ENCODE measurements at places on chromosomes 11 and 22.

DNA sequence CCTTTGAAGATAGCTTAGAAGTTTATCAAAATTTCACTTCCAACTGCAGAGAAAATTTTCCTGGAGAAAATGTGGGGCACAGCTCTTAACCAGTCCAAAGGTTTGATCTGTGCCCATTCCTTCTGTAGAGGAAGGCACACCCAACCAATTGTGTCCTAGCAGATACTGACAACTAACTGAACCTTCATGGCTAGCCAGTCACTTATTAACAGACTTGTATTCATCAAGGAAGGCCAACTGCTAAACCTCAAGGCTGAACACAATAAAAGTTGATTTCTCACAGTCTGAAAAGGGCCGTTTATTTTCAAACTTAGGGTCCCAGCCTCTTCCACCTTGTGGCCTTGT lies 19.5 kb downstream of the SYT13 start:
- DNase-seq, result no peak

DNA sequence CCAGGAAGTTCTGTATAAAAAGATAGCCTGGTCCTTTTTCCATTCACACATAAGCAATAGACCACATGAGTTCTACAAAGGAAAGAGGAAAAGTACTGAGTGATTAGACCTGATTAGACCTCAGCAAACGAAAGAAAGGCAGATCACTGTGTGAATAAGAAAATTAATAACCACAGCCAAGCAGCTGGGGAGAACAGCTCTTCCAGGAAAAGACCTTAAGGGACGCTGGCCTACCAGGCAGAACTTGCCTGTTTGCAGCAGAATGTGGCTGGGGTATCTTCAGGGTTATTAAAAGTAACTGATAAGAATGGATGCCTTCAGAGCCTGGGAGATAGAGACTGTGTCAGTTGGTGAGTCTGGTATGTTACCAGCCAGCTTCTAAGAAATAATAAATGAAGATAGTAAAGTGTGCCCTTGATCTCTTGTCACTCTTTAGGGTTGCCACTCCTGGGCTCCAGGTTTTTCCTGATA lies 172.9 kb downstream of the DBX1 start:
- DNase-seq, result no peak

DNA sequence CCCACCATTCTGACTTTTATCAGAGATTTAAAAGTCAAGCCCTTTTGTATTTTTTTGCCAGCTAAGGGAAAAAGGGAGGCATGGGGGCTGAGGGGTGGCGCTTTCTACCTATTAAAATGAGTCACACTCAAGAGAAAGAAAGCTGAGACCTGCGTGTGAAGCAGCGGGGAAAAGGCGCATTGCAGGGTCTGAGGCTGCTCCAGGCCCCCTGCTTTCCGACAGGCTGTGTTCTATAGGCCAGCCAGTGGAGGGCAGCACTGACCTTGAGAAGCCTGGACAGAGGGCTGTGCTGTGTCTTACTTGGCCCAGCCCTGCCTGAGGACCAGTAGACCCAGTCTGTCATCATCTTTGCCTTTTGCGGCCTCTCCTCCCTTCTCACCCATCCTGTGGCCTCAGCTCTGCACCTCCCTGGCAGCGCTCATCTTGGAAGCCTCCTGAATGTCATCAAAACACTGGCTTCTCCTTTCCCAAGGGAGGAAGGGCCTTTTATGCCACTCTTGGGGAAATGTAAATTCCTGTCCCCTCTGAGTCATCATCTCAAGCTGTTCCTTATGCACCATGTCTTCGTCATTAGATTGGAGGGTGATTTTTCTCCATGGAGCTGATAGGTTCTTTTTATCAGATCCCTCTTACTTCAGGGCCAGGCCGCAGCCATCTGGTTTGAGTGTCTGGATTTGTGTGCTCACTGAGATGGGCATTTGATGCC lies 12.6 kb upstream of the MAPK8IP1 start:
- no peak for DNase-seq

DNA sequence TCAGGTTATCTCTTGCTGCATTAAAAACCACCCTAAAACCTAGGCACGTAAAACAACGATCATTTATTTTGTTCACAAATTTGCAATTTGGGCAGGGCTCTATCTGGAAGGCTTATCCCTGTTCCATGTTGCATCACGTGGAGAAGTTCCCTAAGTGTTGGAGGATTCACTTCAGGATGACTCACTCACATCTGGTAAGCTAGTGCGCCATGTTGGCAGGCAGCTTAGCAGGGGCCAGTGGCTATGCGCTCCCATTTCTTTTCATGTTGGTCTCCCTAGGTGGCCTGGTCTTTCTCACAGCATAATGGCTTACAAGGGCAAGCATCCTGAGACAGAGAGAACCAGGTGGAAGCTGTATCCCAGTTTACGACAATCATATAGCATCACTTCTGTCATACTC lies 226.8 kb downstream of the BLID start:
- DNase-seq, result no peak

DNA sequence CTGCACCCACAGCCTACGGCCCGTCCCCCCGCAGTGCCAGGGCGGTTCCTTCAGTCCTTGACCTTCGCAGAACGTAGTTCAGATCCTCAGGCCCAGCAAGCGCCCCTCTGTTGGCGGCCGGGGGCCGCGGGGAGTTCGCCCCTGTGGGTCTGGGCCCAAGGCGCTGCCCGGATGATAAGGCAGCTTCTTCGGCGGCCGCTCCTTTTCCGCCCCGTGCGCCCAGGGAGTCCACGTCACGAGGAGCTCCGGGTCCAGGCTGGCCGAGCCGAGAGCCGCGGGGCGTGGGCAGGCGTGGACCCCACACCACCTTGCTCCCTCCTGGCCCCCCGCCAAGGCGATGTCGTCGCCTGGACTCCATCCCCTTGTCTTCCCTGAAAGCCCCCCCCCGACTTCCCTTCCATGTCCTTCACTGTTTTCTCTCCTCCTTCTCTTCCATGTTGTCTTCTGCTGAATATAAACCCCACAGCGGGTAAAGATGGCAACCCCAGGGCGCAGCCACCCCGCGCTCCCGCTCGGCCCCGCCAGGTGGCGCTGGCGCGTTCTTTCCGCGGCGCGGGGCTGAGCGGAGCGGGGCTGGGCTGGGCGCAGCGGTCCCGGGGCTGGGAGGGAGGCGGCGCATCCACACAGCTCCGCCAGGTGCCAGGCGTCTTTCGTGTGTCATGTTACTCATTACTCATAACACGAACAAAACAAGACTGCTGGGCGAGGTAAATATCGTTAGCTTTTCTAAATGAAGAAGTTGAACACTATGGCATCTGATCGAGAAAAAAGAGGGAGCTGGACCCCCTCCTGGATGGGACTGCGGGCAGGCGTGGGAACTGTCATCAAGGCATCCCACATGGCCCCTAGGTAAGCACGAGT lies 321.0 kb downstream of the NTM start:
- no peak for DNase-seq

DNA sequence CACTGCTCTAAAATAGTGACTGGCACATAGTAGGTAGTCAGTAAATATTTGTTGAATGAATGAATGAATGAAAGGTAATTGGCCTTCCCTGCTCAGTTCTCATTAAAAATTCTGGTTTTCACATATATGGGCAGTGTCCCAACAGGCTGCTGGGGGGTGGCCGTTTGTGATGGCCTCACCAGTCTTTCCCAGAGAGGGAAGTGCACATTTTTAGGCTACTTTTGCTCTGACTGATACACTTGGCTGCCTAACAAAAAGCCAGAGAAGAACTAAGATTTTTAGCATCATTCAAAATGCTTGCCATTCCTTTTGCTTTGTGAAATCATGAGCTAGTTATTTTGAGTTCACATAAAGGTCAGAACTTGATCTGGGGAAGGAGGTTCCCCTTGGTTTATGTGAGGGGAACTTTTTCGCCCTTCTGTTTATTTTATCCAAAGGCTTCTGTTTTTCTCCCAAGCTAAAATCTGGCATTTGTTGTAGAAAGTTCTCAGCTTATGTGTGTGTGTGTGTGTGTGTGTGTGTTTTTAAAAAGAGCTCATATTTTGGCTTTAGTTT lies 83.1 kb downstream of the PTPRJ start:
- no peak for DNase-seq

DNA sequence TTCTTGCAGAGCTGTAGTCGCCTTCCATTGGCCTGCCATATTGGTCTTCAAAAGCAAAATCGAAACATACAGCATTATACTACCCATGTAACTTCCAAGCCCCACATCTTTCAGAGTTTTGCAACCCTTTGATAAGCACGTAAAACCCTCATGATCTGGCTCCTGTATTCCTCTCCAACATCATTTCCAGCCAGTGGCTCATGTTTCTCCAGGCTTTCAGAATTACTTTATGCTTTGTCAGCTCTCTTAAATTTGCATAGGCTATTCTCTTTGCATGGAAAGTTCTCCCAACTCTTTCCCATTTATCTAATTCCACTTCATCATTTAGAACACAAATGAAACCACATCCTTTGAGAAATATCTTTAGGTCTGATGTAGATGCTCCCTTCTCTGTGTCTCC lies 67.8 kb upstream of the DDI1 start:
- no peak for DNase-seq

GRCh38 chr22:47213571-47214230 lies 451.3 kb downstream of the TBC1D22A start:
- no peak for DNase-seq

DNA sequence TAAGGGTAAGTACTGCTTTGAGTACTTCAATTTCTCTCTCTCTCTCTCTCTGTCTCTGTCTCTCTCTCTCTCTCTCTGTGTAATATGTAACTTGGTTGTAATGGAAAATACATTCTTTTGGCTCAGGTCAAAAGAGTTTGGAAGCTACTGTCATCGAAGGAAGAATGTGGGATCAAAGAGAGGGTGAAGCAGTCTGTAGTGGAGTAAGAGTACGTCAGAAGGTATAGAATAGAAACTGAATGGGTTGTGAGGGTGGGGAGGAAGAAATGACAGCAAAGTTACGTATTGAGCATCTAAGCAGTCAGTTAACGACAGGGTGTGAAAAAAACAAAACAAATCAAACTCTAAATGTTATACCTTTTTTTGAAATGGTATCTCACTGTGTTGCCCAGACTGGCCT lies 10.0 kb downstream of the NCAM1 start:
- no peak for DNase-seq
